ENCODE measurements at places on chromosomes 11 and 22.

- no peak for DNase-seq
Measured at GRCh38 chr22:22485524-22485923, 23.0 kb downstream of the ZNF280B start.

- no peak for DNase-seq
Measured at GRCh38 chr22:17823226-17823625, 49.0 kb upstream of the BID start.

DNA sequence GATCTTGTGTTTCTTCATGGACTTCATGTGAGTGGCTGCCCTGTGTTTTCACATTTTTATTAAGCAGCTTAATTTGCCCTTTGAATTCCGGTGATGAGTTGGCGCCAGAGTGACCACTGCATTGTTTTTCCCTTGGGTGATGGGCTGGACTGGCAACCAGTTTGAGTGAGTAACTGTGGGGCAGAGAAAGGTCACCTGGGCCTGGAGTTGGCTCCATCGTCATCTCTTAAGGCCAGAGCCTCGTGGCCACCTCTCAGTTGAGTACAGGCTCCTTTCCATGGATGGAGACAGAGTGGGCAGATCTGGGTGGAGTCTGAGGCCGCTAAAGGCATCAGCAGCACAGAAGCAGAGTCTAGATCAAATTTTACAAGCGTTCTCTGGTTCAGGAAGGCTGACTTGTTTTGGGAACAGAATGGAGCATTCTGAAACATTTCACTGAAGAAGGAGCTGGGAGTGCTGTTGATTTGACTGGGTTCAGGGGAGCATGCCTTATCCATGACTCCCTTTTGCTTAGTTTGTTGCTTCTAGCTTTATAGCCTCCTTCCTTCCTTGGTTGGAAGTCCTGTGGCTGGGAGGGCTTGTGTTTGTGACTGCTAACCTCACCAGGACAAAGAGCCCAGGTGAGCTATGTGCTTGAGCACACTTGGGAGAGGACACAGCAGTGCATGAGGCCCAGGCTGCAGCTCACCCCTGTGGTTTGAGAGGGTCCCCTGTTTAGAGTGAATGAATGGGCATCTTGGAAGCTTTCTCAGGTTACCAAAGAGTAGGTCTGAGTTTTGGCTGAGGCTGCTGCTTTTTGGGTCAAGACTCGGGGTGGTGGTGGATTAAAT lies 7.8 kb downstream of the BCR start:
- DNase-seq = no peak

DNA sequence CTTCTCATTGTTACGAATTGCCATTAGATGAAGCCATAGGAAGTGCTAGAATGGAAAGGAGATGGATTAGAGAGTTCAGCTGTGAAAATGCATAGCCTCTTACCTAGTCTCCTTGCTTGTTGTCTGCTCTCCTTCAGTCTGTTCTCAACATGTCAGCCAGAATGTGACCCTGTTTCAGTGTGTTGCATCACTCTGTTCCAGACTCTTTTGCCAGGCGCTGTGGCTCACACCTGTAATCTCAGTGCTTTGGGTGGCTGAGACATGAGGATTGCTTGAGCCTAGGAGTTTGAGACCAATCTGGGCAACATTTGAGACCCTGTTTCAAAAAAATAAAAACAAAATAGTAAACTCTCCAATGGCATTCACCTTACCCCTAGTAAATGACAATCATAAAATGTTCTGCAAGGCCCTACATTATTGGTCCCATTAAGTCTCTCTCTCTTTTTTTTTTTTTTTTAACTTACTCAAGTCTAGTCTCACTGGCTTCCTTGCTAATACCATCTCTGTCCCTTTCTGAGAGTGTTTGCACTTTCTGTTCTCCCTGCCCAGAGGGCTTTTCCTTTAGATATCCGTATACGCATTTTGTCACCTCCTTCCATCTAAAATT lies 39.4 kb downstream of the CYP2R1 start:
- peak; percentile 7 for DNase-seq

DNA sequence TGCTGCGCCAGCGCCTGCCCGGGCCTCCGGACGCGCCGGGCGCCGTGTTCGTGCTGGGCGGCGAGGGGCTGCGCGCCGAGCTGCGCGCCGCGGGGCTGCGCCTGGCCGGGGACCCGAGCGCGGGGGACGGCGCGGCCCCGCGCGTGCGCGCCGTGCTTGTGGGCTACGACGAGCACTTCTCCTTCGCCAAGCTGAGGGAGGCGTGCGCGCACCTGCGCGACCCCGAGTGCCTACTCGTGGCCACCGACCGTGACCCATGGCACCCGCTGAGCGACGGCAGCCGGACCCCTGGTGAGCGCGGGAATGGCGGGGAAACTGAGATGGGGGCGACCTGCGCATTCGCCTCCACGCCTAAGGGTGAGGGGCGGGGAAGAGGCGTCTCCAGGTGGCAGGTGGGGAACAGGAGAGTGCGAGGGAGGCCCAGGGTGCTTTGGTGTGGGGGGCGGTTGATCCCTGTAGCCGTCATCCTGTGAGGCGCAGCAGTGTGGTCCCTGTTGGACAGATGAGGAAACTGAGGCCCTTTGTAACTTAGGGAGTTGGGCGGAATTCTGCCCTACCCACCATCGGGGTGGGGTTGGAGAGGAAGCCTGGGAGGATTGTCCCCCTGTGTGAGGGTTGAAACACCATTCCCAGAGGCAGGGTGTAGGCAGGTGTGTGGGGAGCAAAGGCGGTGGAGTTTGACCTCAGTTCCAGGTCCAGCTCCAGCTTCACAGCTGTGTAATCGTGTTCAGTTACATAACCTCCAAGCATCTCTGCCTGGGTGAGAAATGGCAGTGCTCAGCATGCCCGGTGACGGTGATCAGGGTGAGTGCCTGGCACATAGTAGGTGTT lies 758 bp downstream of the PDXP start:
- no peak for DNase-seq

GRCh38 chr11:70849031-70849430 lies 403.3 kb downstream of the SHANK2 start:
- no peak for DNase-seq

DNA sequence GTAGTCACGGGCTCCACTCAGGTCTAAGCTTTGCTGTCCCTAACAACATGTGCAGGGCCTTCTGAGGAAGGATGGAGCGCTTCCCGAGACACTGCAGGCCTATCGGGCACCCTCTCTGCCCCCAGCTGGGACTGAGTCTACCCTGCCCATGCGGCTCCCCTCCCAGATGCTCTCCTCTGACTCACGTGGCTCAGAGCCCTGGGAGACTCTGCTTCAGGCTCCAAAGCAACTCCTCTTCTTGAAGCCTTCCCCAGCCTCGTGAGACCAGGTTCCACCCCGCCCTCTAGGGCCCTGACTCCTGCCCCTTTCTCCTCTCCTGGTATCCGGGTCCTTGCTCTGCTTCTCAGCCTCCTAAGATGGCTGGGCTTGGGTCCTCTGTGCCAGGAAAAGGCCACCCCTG lies 28.4 kb upstream of the ARFGAP3 start:
- no peak for DNase-seq

DNA sequence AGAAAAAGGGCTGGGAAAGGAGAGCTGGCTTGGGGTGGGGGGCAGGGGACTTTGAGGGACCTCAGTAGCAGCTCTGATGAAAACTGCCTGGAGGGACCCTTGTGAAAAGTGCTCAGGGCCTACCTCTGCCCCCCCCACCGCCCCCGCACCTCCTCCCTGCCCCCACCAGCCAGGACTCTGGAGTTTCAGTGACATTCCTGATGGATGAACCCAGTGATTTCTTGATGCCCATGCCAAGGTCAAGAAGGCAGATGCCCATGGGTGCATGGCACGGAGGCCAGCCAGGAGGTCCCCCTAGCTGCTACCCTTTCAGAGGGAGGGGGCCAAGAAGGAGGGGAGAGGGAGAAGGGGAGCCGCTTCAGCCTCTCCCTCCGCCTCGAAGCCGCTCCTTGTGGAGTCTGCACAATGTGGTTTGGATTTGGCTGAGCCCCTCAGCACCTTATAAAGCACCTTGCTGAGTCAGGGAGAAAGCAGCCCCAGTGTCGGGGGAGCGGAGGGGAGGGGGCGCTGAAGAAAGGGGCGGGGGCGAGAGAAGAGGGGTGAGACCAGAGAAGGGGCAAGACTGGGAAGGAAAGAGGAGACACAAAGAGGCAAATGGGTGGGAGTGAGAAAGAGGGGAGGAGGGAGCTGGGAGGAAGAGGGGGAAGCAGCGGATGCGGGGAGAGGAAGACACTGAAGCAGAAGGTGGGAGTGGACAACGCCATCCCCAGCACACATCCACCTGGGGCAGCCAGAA lies 2.1 kb upstream of the CLCF1 start:
- no peak for DNase-seq

- DNase-seq = no peak
Measured at GRCh38 chr11:18778468-18778867, 13.1 kb downstream of the PTPN5 start.

DNA sequence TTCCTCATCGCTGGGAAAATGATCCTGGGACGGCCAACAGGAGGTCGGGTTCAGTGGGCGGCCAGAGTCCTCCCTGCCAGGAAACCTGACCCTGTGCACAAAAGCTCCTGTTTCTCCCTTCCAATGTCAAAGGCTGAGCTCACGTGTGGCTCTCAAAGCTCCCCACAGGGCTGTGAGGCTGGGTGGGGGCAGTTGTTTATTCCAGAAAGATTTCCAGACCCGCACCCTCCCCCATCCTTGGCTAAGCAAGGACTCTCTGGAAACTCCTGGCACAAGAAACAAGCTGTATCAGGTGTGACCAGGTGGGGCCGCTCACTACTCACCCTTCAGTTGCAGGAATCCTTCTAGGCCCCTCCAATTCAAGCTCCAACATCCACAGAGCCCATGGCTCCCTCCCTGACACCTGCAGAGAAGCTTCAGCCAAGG lies 131.9 kb downstream of the SHANK2 start:
- DNase-seq = no peak

DNA sequence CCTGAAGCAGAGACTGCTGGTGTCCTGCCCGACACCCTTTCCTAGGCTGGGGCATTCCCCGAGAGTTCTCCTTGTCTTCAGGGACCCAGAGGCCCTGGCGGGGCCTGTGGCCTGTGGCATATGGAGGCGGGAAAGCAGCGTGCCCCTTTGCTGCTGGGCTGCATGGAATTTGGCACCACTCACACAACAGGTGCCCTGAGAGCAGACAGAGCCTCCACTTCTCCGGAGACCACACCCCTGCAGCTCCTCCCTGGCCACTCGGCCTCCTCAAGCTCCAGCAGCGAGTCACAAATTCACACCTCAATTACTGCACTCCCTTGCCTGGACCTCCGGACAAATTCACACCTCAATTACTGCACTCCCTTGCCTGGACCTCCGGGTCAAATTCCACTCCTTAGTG lies 1375.2 kb downstream of the TBC1D22A start:
- DNase-seq = no peak

- no peak for DNase-seq
Measured at GRCh38 chr11:16750417-16750816, 12.0 kb downstream of the C11orf58 start.

DNA sequence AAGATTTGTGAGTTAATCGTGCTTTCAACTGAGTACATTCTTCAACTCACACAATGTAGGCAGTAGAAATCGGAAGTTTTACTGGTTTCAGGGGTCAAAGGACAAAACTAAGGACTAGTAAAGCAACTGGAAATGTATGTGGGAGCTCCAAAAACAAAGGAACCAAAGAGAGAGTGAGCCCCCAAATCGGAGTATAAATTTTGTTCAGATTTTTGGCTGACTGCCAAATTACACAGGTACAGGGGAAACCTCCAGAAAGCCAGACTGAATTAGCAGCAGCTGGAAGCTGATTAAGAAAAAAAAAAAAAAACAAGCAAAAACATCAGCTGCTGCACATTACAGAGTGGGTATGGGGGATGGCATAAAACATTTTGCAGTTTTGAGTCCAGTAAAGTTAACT lies 75.2 kb upstream of the GNAZ start:
- no peak for DNase-seq

- no peak for DNase-seq
Measured at GRCh38 chr11:18144243-18144642, 11.9 kb downstream of the MRGPRX3 start.

DNA sequence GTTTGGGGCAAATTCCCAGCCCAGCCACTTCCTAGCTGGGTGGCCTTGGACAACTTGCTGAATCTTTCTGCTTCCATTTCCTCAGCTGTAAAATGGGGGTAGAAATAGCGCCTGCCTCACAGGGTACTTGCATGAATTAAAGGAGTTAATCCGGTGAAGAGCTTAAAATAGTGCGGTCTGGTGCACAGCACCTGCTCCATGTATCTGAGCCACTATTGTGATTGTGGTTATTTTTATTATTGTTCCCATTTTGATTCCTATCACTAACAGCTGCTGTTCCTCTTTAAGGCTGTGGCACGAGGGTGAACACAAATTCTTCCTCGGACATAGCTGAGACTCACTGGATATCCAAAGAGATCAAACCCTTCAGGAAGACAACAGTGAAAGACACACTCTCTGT lies 46.9 kb upstream of the TP53I11 start:
- no peak for DNase-seq

DNA sequence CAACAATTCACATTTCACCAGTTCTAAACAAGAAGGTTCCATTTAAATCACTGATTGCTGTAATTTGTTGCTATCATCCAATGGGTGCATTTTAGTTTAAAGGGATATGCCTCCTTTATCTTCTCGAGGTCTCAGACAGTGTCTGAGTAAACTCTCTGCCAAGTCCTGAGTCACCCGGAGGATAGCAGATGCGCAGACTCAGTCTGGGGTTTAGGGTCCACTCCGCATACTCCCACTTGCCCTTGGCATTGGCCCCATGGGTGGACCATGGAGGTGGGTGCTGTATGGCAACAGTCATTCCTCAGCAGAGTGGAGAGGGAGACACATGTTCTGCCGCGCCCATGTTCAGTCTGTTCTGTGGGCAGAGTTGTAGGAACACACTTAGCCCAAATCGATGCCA lies 65.4 kb upstream of the CRTAM start:
- DNase-seq = no peak

DNA sequence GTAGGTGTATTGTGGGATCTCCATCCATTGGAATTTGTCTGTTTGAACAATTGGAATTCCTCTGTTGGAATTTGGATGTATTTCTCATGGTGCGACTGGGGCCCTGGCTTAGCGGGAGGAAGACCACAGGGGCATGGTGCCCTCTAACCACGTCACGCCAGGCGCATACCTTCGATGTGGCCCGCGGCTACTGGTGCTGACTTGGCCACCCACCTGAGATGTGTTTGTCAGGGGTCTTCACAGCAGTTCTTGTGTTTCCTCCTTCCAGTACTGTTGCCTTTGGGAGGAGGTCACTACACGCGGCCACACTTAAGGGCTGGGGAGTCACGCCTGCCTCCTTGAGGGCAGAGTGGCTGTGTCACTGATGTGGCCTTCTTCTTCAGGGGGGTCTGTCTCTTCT lies 36.6 kb upstream of the GRAMD4 start:
- no peak for DNase-seq
